ENCODE measurements at places on chromosomes 5 and 9.

- DNase-seq: no peak
Measured at GRCh38 chr9:103789686-103790085, 304.4 kb upstream of the SMC2 start.

- no peak for DNase-seq
Measured at GRCh38 chr9:90969021-90969675, 167.5 kb downstream of the SYK start.

- no peak for DNase-seq
Measured at GRCh38 chr9:116466271-116467235, 220.6 kb upstream of the TRIM32 start.

GRCh38 chr9:83238871-83239640 lies 176.1 kb upstream of the RASEF start:
- DNase-seq: no peak

DNA sequence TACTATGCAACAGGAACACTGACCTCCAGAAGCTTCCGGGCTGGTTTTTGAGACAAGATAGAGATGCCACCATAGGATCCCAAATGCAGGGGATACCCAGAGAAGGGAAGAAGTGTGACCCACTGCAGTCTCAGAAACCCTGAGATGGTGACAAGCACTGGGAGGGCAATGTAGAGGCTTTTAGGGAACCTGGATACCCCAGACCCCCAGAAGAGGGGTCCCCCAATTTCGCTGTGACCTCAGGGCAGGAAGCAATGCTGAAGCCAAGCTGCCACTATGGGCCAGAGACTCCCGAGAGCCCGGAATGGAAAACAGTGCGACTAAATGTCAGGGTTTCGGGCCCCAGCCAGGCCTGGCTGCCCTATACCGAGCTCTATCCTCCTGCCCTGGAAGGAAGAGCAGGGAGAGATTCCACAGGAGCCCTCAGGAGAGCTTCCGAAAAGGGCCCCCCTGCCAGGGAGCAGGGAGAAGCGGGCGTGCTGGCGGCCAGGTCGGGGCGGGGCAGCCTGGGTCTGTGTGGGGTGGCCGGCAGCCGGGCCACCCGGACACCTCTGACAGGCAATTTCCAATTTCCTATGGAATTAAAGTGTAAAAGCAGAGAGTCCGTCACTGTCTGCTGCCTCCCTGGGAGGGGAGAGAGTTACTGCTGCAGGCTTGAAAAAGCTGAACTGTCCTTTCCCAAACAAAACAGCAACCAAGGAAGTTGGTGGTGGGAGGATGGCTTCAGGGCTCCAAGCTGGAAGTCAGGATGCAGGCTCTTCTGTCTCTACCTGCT lies 154.2 kb downstream of the FGF18 start:
- DNase-seq: no peak

DNA sequence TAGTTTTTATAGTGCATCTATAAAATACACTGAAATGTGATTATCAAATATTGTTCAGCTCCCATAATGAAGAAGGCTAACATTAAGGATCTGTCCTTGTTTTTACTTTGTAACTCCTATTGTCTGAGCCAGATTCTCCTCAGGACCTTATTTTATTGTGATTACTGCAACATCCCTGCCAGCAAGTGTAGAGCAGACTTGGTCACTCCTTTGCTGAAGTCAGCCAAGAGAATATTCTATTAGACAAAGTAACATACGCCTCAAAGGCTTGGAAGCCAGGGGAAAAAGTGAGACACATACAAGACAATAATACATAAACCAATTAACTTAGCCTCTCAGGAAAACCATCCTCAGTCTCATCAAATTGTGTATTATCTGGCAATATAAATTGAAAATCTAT lies 269.6 kb downstream of the ARL15 start:
- no peak for DNase-seq

GRCh38 chr9:90729351-90729750 lies 72.3 kb upstream of the SYK start:
- DNase-seq: no peak

DNA sequence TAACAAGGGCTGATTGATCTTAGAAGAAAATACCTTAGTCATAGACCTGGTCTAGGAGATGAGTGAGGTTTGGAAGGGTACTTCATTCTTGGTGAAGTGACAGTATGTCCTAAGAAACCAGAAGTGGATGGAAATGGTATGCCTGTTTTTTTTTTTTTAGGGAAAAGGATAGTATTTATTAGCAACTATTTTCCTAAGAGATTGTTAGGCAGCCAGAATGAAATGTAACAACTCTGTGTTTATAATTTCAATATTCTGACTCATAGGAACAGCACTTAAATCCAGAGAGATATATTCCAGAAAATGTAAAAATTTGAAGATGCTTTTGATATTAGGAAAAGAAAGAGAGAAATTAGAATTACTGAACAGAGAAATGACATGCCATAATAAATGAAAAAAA lies 21.2 kb upstream of the ARL14EPL start:
- no peak for DNase-seq

GRCh38 chr9:124399323-124399967 lies 15.8 kb downstream of the PSMB7 start:
- DNase-seq: no peak

GRCh38 chr9:128026773-128027541 lies 40.2 kb downstream of the NAIF1 start:
- no peak for DNase-seq

- DNase-seq: no peak
Measured at GRCh38 chr9:18699764-18700163, 225.8 kb downstream of the ADAMTSL1 start.

GRCh38 chr9:133248726-133249295 lies 26.2 kb downstream of the ABO start:
- no peak for DNase-seq

DNA sequence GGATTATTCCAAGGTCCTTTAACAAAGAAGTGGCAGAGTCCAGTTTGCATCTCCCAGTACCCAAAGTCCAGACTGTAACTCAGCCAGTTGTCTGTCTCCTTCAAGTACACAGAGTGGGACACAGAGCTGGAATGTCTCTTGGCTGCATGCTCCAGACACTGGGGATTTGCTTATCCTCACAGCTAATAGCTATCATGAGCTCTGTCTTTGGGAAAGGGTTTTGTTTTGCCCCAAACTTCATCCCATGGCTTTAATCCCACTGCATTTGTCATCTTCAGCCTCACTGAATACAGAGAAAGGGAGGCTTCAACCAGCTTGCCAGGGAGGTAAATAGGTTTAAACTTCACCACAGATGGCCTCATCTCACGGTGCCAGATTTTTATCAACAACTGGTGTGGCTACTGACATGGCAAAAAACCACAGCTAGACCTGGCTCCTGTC lies 412.2 kb upstream of the SLC24A2 start:
- DNase-seq: no peak

GRCh38 chr5:170181902-170182301 lies 50.9 kb upstream of the C5orf58 start:
- no peak for DNase-seq

DNA sequence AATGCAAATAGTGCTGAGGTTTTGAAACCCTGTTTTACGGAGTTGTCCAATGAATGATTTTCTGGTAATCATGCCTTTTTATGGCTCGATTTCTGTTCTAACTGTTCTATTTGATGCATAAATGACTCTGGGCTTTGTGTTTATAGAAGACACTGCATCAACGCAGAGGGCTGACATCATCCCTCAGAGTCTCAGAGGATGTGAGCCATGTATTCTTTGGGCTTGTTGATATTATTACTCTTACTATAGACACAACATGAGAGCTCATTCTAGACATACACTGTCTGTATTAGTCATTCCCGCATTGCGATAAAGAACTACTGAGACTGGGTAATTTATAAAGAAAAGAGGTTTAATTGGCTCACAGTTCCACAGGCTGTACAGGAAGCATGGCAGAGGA lies 31.6 kb downstream of the CDH6 start:
- no peak for DNase-seq

GRCh38 chr9:99867968-99868367 lies 38.5 kb upstream of the STX17 start:
- DNase-seq: no peak

DNA sequence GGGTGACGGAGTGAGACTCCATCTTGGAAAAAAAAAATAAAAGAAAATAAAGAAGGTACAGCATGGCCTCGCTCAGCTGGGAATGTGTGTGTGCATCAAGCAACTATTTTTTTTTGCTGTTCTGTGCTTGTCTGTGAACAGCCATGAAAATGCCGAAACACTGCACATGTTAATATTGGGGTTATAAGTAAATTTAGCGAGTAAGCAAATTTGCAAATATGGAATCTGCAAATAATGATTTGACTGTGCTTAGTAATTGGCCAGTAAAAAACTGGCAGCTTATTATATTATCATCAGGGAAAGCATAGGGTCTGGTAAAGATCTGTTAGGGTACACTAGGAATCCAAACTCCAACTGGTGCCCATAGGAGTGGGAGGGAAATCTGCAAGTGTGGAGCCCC lies 278.1 kb upstream of the KLF4 start:
- no peak for DNase-seq

- DNase-seq: no peak
Measured at GRCh38 chr9:76688471-76689238, 75.6 kb upstream of the PCA3 start.

GRCh38 chr5:126801992-126802294 lies 25.0 kb downstream of the LMNB1 start:
- DNase-seq: no peak

DNA sequence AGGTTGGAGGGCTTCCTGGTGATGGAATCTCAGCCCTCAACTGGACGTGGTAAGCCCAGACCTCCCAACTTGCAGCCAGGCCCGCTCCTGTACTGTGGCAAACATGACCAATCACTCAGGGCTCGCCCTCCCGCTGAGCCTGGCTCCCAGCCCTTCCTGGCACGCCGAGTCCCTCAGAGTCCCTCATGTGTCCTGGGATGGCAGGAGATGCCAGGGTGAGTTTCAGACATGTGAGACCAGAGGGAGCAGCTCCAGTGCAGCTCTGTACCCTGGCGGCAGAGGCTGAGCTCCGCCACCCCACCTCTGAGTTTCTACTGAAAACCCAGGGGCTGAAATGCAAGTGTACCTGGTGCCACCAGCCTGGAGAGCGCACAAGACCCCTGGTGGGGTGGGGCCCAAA lies 42.0 kb upstream of the RXRA start:
- no peak for DNase-seq
